ENCODE measurements at places on chromosomes 5 and 9.

GRCh38 chr5:167725264-167725663, 566.2 kb upstream of the WWC1 start:
- DNase-seq = no peak

DNA sequence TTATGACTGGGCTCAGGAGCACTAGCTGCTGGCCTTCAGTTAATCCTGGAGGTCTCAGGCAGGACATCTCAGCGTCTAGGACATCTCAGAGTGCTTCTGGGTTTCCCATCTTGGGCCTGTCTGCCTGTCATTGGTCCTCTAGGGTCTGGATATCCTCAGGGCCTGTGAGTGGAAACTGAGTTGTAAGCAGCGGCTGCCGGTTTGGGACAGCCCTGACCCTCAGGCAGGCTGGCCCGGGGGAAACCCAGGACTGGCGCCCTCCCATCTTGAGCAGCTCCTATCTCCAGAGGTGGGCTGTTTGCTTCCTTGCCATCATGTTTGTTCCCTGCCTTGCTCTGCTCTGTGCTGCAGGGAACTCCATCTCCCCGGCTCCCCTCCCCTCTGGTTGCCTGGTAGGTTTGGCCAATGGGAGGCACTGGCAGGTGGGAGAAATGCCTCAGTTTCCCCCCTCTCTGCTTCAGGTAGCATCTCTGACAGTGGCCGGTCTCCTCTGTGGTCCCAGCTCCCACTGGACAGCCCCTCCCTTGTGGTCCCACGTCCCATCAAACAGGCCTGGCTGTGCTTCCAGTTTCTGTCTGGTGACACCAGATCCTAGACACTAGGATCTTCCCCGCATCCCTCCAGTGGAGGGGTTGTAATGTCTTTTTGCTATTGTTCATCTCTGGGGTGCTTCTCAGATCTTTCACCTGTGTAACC, 57.4 kb downstream of the ARHGEF37 start:
- DNase-seq = no peak

DNA sequence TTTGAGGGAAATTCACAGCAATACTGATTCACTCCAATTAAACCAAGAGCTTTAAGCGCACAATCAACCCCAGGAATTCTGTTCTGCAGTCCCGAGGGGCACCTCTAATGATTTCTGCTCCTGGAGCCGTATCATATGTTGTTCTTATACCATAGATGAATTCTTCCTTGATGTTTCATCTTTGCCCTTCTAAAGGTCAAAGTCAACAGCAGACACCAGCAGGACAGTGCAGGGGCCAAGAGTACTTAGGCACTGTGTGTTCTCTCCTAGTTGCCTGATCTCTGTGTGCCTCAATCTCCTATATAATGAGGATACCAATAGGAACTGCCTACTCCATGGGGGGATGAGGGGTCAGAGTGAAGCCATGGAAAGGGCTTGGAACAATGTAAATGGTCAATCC, 16.5 kb downstream of the EPB41L4B start:
- no peak for DNase-seq

DNA sequence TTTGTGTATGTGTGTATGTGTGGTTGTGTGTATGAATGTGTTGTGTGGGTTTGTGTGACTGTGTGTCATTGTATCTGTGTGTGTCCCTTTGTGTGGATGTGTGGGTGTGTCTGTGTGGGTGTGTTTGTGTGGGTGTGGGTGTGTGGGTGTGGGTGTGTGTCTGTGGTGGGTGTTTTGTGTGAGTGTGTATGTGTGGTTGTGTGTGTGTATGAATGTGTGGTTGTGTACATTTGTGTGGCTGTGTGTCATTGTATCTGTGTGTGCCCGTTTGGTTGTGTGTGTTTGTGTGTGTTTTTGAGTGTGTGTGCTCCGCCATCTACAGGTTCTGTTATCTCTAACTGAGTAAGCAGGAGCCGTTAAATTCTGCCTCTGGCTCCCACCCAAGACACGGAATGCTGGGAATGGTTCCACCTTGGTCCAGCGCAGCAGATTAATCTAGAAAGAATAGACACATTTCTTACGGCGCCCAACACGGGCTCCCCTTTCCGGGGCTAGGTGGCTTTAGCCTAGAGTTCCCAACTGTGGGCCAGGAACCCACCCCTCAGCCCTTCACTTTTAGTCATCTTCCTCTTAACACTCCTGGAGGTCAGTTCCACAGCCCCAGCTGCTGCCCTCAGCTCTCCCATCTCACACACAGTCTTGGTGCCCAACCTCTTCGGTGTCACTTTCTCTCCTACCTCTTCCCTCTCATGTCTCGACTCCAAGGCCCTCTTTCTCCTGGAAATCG, 197.1 kb downstream of the TTLL11 start:
- no peak for DNase-seq

DNA sequence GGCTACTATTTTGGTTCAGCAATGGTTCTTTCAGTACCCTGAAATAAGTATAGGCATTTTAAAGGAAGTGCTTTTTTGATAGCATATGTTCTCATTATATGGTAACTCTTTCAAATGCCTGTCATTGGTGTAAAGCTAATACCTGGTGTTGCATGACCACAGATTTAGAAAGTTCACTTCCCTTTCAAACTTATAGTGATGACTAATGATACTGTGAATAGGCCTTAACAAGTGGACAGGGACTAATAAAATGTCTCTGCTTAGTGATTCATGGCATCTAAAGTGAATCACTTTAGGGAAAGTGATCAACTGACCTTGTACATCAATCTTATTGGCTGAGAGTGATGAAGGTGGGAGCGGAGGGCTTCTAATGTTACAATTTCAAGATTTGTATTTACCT, 21.6 kb downstream of the MRPL22 start:
- DNase-seq = no peak

DNA sequence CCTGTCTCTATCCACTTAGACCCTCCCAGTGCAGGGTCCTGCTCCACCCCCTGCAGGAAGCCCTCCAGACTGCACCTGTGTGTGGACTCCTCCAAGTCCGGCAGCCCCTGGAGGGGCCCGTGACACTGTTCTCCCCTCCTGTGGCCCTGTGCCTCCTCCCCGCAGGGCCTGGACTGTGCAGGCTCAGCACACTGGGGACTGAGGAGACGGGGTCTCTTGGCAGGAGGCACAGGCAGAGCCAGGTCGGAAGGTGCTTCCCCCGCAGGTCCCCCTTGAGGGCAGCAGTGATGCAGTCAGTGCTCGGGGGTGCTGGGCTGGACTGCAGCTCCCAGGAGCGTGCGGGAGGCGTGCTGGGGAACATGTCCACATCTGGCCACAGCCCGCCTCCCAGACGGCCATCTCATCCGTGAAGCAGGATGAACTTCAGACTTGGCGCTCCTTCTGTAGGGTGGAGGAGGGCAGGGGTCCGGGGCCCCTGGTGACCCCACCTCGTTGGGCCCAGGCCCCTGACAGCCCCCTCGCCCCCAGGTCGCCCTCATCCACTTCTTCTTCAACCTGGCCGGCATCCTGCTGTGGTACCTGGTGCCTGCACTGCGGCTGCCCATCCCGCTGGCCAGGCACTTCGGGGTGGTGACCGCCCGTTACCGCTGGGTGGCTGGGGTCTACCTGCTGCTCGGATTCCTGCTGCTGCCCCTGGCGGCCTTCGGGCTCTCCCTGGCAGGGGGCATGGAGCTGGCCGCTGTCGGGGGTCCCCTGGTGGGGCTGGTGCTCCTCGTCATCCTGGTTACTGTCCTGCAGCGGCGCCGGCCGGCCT, 4.9 kb downstream of the SLC34A3 start:
- no peak for DNase-seq

DNA sequence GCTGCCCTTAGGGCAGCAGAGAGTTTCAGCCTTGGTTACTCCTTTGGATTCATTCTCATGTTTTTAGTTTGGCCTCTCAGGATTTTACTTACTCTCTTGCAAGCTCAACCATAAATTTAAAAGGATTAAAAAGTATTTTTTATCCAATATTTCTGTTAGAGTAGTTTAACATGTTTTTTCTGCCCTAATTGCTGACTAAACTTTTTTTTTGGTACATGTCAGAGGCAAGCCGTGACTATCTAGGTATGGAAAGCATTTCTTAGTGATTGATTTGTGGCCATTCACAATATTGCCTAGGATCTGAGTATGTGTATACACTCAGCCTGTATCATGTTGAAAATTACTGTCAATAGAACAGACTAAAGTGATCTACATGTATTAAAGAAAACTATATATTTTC, 92.1 kb downstream of the MELK start:
- no peak for DNase-seq

DNA sequence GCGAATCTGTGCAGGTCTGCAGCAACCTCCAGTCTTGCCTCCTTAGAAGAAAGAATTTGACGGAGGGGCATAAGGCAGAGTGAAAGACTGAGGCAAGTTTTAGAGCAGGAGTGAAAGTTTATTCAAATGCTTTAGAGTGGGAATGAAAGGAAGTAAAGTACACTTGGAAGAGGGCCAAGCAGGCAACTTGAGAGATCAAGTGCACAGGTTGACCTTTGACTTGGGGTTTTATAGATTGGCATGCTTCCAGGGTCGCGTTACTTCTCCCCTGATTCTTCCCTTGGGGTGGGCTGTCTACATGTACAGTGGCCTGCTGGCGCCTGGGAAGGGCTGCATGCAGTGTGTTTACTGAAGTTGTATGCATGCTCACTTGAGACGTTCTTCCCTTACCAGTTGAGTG, 127.2 kb upstream of the FER start:
- no peak for DNase-seq

GRCh38 chr5:32298059-32298415, 14.7 kb downstream of the MTMR12 start:
- peak; percentile 20 for DNase-seq

GRCh38 chr5:157989296-157989695, 130.4 kb upstream of the CLINT1 start:
- DNase-seq = no peak

- no peak for DNase-seq
Measured at GRCh38 chr9:93505541-93506132, 52.3 kb upstream of the FAM120AOS start.

DNA sequence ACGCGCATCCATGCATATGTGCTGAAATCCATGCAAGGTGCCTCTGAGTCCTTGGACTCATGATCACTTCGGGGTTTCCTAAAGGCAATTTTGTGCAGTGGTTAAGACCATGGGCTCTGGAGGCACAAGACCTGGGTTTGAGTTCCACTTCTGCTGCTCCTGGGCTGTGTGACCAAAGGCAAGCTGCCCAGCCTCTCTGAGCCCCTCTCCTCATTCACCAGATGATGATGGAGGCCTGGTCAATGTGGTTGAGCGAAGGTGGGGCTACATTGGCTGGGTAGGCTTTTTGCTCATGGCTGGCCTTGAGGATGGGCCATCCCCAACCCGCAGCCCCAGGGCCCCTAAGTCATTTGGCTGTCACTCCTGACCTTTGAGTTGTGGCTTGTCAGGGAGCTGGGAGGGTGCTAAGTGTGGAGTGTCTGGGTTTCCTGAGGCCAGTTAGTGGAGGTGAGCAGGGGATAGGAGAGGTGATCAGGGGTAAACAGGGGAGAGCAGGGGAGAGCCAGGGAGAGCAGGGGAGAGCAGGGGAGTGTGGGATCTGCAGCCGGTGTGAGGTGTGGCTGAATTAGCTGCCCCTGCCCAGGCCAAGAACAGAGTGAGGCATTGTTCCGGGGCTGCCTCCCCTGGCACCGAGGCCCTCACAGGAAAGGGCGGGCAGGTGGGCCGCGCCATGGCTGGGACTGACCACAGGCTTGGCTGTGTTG, 64.6 kb upstream of the SYNPO start:
- DNase-seq = no peak

- no peak for DNase-seq
Measured at GRCh38 chr5:16521521-16522483, 56.2 kb upstream of the ZNF622 start.

GRCh38 chr5:19739671-19740070, 248.3 kb downstream of the CDH18 start:
- no peak for DNase-seq

DNA sequence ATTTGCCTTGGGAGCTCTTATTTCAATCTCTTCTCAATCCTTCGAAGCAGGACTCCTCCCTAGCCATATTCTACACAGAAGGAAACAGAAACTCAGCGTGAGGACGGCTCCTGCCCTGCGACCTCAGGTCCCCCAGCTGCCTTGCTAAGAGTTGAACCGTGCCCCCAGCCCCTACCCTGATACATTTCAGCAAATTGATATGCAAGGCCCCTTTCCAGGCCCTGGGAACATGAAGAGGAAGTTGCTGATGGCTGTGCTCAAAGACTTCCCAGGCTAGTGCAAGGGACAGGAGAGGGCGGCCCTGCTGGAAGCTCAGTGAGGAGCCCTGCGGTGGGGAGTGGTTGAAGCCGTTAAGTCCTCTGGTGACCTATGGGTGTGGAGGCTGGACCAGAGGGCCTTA, 41.5 kb downstream of the BOD1 start:
- DNase-seq = no peak

DNA sequence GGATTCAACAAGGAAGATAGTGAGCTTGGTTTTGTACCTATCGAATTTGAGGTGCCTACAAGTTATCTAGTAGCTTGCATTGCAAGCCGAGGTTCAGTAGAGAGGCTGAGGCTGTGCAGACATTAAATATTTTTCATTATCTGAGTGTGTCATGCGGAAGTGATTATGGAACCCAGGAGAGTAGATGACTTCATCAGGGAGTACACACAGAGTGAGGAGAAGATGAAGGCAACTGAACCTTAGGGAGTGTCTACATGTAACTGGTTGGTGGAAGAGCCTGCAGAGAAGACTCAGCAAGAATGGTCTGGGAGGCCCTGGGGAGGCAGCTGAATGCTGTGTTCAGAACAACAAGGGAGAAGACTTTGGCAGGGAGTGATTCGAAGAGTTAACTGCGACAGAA, 393.9 kb downstream of the ARHGEF28 start:
- no peak for DNase-seq

- DNase-seq = no peak
Measured at GRCh38 chr5:14659821-14660607, 4.5 kb upstream of the OTULIN start.

GRCh38 chr5:9782826-9783560, 152.8 kb upstream of the TAS2R1 start:
- no peak for DNase-seq

- DNase-seq = no peak
Measured at GRCh38 chr9:130233587-130233945, 32.0 kb upstream of the HMCN2 start.

GRCh38 chr9:4926239-4926638, 58.8 kb upstream of the JAK2 start:
- no peak for DNase-seq

- DNase-seq = no peak
Measured at GRCh38 chr9:132935026-132935425, 9.4 kb downstream of the TSC1 start.

DNA sequence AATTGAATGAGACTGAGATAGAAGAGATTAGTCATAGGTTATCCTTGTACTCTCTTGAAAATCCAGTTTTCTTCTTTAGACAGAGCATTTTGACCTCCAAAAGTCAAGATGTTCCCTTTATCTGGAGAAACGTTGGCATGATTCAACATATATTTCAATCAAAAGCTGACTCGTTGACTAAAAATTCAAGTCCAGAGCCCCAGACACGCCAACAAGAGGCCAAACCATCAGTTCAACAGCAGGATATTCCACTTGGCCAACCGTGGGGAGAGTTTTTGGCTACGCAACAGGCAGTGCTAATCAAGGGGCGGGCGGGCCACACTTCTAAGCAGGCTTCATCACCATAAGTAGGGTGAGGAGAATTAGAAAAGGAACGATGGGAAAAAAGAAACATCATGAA, 119.1 kb downstream of the SLIT3 start:
- DNase-seq = no peak

All from stimulated activated CD4-positive, alpha-beta T cell treated with anti-CD3 and anti-CD28 coated beads, Interleukin-1b, Interleukin-23, amount 100 ng/mL, for 48 hours (primary cell).